MCF 10A (cell line): ENCODE measurements at places on chromosomes 16 and 17. TPM values are rescaled to one million over a fixed set of nuclear protein-coding genes. Genes with fewer than 3 reads are reported as not detected.

GRCh38 chr17:6304894-6305612, 129.9 kb downstream of the AIPL1 start:
- peaks cover 5% of the 10 kb centered on the region for H3K4me1 ChIP-seq
- no peak overlapping the region for H3K27ac ChIP-seq
- no peak for DNase-seq
- no peak overlapping the region for H3K4me3 ChIP-seq

GRCh38 chr16:17382514-17382913, 88.2 kb downstream of the XYLT1 start:
- H3K4me1 ChIP-seq = no peaks in the 10 kb centered on the region
- no peak overlapping the region for H3K4me3 ChIP-seq
- no peak overlapping the region for H3K27ac ChIP-seq
- no peaks in the 10 kb centered on the region for H3K27me3 ChIP-seq
- no peak for DNase-seq

GRCh38 chr17:31294820-31295488, 2.1 kb downstream of the OMG start:
- no peak overlapping the region for H3K4me3 ChIP-seq
- H3K27me3 ChIP-seq = no peaks in the 10 kb centered on the region
- H3K36me3 ChIP-seq = peaks cover 8% of the 10 kb centered on the region
- DNase-seq = no peak

The HOXB13 gene
- not detected in 2 replicates for total RNA-seq
